T47D (cell line): ENCODE measurements at places on chromosomes 7 and 10.

GRCh38 chr10:130185591-130185990, 49.4 kb downstream of the GLRX3 start:
- DNase-seq, result no peak

- DNase-seq, result no peak
These were observed 30.7 kb downstream of the PRF1 start for GRCh38 chr10:70571636-70572439.

- no peak for DNase-seq
These were observed 230.8 kb upstream of the GHITM start for GRCh38 chr10:83908506-83908905.

DNA sequence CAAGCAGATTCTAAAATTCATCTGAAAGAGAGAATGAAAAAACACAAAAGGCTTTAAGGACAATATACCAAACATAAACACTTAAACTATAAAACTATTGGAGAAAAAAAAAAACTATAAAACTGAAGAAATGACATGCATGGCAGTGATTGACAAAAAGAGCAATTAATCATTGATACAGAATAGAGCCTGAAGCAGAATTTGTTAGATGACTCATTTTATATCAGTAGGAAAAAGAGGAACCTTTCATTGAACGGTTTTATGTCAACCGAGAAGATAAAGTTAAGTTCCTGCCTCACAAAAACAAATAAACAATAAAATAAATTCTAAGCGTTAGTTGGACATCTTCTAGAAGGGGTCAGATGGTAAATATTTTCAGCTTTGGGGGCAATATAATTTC, 23.3 kb downstream of the NPY start:
- DNase-seq, result no peak

GRCh38 chr10:22736134-22736533, 21.8 kb upstream of the PIP4K2A start:
- DNase-seq, result no peak

DNA sequence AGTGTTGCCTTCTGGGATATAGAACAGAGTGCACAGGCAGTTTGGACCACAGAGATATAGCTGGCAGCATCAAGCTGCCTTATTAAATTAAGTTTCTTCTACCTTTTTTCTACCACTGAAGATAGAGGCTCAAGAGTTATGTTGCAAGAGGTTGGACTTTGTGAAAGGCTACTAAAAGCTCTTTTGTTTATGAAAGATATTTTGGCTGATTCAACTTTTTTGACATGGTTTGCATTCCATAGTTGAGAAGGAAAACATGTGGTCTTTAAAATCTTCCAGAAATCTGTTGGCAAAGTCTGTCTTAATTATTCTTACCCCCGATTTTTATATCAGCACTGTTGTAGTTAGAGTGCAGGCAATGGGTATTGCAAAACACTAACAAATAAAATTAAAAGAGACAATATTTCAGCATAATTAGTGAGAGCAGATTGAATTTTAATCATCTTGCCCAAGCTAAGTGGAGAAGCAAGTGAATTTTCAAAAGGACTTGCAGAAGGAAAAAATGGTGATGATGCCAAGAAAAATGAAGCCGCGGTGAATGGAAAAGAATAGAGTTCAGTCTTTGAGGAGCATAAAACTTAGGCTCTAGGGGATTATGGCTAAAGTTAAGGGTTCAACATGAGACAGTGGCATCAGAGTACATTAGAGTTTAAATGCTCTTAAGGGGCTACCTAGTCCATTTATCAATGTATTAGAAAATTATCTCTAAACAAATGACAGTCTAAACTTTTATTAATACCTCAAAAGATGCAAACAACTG, 450.9 kb upstream of the CNTNAP2 start:
- DNase-seq, result no peak

DNA sequence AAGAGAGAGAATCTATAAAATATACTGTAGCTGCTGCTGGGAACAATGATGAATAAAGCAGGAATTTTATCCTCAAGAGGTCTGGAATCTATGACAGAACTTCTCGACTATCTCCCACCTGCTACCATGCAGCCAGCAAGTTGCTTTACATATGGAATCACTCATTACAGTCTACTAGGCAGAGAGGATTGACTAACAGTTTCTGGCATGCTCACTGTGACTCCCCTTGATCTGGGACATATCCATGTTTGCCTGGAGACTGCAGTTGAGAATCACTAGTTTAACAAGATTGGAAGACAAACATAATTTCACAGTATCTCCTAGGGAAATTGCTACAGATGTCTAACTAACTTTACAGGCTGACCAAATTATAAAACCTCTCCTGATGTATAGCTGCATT, 13.3 kb downstream of the GPR37 start:
- no peak for DNase-seq

GRCh38 chr7:41777894-41778596, 75.2 kb upstream of the INHBA start:
- DNase-seq, result no peak

- no peak for DNase-seq
These were observed 297.6 kb upstream of the MTPN start for GRCh38 chr7:136274636-136275345.

GRCh38 chr10:10589540-10590303, 427.9 kb upstream of the CELF2 start:
- DNase-seq, result no peak
